ENCODE measurements at places on chromosomes 2 and 18.

- no peak for DNase-seq
These were observed 10.2 kb downstream of the NMUR1 start for GRCh38 chr2:231519975-231520555.

DNA sequence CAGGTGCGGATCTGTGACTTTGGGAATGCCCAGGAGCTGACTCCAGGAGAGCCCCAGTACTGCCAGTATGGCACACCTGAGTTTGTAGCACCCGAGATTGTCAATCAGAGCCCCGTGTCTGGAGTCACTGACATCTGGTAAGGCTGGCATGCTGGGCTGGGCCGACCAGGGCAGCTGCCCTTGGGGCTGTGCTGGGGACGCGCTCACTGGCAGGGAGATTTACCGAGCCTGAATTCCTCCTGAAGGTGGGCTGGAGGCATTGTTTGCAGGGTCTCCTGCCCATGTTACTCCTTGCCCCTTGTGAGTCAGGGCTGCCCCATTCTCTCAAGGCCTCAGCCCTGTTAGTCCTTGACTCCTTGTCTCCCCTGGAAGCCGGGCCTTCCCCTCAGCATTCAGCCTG is 18.7 kb upstream of the GMPPA start:
- no peak for DNase-seq

GRCh38 chr2:200679535-200679934 is 93.7 kb downstream of the AOX1 start:
- DNase-seq = no peak

GRCh38 chr2:99442837-99443236 is 47.0 kb downstream of the REV1 start:
- no peak for DNase-seq

GRCh38 chr18:60686142-60686541 is 313.6 kb upstream of the MC4R start:
- DNase-seq = no peak

DNA sequence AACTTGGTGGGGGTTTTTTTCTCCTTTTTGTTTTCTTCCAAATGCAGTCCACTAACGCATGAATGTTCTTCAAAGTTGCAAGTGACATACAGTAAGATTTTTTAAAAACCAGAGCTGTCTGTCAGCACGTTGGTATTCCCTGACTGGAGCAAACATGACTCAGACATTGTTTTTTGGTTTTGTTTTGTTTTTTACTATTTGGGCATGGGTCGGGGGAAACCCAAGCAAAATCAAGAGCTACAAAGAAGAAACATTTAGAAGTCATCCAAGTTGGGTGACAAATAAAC is 726 bp upstream of the CCDC88A start:
- DNase-seq = no peak

DNA sequence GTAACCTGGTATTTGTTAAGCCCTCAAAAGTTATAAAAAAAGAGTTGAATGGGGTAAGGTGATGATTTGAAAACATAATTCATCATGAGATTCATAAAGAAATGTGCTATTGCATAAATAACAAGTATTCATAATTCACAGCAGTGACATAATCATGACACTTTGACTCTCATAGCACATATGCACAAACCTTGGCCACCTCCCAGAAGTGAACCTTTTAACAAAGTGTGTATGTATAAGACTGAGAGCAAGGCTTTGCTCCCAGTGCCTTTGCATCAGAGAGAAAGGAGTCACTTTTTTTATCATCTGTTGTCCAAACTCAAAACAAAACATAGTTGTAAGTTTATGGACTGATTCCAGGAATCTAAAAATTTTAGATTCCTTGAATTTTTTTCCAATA is 15.0 kb upstream of the HTR2B start:
- DNase-seq = no peak

GRCh38 chr2:118121986-118122524 is 33.8 kb downstream of the INSIG2 start:
- DNase-seq = no peak

- DNase-seq = no peak
These were observed 428.3 kb downstream of the MBD2 start for GRCh38 chr18:53796040-53796729.

DNA sequence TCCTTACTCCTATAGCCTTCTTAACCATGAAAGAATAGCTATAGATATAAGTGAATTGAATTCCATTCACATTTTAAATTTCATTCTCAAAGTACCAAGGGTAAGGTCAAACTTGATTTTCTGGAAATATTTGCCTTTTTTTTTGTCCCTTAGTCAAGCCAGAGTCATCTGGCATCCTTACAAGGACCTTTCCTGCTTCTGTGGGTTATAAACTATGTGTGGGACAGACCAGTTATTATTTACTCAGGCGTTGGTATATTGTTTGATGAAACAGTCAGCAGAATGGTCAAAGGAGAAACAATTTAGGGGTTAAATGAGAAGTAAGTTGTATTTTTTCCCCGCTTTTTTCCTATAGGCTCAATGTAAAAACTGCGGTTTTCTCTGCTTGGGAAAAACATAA is 1103.2 kb upstream of the ZEB2 start:
- DNase-seq = no peak

DNA sequence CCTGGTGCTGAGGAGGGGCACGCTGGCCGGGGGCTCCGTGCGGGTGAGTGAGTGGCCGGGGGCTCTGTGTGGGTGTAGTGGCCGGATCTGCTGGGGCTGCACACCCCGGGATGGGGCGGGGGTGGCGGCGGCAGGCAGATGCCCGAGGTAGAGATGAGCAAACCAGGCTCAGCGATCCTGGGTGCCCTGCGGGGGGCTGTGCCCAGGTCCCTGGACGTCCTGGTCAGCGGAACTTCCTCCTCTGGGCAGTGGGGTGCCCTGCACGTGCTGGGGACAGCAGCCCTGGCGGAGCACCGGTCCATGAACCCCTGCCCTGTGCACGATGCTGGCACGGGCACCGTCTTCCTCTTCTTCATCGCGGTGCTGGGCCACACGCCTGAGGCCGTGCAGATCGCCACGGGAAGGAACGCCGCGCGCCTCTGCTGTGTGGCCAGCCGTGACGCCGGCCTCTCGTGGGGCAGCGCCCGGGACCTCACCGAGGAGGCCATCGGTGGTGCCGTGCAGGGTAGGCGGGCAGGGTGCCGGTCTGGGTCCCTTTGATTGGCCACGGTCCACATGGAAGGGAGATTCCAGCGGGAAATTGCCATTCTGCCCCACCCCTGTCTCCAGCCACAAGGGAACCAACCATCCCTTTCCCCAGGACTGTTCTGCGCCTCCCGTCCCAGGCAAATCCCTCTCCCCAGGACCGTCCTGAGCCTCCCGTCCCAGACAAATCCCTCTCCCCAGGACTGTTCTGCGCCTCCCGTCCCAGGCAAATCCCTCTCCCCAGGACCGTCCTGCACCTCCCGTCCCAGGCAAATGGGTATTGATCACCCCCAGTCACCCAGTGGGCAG is 5.9 kb downstream of the NEU4 start:
- DNase-seq = no peak

DNA sequence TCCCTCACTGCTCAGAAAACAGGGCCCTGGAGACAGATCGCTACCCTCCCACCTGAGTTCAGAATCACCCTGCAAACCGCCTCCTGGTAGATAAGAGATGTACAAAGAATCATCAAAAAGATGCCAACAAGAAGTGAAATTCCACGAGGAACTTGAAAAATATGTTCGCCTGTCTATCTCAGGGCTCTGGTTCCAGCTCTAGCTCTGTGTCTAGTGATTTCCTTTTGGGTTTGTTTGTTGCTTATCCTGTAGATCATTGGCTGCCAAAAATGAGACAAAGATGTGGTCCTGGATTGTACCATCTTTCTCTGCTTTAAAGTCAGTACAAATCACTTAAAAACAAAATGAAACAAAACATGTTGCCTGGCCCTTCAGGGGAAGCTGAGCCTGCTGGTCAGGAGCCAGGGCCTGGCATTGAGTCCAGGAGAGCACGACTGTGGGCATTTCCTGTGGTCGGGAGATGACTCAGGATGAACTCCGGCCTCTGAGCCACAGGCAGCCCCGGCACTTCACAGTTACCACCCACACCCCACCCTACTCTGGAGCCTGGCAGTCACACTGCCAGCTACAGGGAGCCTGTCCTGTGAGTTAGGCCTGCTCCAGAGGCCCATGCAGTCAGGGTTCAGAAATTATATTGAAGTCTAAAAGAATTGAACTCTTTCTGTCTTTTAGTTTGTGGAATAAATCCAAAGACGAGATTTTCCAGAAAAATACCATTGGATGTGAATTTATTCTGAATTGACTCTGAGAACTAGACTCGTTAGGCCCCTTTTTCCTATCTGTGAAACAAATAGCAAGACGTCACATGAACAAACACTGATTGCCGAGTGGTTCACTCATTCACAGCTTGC is 8.0 kb upstream of the ITGB6 start:
- DNase-seq = no peak

GRCh38 chr2:95700519-95700918 is 108.7 kb downstream of the TRIM43 start:
- DNase-seq = no peak

DNA sequence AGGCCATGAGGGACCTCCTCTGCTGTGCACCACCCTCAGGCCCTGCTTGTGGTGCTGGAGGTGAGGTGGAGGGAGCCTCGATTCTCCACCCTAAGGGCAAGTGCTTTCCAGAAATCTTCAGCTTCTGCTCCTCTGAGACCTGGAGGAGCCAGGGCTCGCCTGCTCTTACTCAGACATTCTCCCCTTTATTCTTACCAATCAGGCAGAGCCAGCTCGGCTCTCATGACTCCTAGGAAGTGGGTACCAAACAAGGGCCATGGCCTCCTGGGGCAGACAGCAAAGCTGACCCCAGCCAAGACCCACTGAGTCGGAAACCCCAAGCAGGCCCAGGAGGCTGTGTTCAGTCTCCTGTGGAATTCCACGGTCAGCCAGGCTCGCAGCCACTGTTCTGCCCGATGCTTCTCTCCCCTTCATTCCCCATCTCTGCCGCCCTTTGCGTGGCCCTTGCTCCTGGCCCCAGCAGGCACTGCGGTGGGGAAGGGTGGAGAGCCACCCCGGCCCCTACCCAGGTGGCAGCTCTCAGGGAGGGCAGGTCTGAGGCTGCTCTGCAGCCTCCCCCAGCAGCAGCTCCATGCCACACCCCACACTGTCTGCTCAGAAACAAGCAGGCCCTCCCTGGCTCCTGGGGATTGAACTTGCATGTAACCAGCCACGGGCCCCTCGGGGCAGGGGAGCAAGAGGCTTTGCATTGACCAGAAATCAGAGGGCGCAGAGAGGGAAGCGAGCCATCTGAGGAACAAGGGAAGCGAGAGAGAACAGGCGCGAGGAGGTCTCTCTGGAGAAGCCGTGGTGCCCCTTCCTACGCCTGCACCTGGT is 24.0 kb downstream of the HS1BP3 start:
- no peak for DNase-seq

DNA sequence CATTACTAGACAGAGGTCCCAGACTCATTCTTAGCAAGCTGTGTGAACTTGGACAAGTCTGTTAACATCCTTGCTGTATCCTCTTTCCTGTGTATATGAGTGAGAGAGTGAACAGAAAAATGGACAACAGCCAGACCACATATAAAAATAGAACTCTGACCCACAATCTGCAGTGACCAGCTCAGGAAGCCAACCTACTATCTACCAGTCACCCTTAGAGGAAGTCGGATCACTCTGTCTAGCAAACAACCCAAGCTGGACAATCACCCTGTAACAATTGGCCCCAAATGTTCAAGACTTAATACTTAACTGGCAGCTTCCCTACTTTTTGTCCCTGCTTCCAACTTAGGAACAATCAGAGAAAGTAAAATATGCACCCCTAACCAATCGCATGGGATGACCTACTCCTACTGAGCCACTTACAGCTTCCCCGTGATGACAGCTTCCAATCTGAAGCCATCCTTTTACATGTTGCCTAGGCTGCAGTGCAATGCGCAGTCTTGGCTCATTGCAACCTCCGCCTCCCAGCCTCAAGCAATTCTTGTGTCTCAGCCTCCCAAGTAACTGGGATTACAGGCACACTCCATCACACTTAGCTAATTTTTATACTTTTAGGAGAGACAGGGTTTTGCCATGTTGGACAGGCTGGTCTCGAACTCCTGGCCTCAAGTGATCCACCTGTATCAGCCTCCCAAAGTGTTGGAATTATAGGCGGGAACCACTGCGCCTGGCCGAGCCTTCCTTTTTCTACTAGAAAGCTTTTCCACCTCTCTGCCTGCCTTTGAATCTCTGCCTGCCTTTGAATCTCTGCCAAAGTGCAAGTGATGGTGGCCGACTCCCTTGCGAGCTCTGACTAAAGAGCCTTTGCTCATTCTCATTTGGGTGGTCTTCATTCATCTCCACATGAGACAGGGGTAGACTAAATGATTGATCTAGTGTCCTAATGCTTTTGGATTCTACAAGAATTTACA is 158.3 kb upstream of the NDUFV2 start:
- DNase-seq = no peak

DNA sequence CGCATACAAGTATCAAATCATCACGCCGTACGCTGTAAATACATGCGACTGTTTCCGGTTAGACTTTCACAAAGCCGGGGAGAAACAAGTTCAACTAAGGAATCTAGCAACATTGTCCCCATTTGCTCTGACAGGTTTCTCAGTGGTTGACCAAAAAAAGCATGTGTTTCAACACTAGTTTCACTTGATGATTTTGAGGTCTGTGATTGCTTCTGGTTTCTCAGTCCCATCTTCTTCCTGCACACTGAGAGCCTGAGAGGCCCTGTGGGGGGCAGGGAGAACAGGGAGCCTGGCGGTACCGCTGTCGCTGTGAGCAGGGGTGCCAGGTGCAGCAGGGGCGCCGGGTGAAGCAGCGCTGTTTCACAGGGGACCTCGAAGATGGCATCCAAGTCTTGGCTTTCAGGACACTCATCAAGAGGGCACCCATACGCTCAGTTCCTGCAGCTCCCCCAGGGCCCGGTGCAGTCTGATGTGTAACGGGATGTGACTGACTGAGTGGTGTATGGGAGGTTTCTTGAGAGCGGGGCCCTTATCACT is 270.9 kb downstream of the TWIST2 start:
- no peak for DNase-seq

- DNase-seq = peak; percentile 34
These were observed 352.0 kb downstream of the TNS1 start for GRCh38 chr2:217650716-217651360.

GRCh38 chr18:63186520-63187222 is 132.9 kb downstream of the BCL2 start:
- DNase-seq = no peak

DNA sequence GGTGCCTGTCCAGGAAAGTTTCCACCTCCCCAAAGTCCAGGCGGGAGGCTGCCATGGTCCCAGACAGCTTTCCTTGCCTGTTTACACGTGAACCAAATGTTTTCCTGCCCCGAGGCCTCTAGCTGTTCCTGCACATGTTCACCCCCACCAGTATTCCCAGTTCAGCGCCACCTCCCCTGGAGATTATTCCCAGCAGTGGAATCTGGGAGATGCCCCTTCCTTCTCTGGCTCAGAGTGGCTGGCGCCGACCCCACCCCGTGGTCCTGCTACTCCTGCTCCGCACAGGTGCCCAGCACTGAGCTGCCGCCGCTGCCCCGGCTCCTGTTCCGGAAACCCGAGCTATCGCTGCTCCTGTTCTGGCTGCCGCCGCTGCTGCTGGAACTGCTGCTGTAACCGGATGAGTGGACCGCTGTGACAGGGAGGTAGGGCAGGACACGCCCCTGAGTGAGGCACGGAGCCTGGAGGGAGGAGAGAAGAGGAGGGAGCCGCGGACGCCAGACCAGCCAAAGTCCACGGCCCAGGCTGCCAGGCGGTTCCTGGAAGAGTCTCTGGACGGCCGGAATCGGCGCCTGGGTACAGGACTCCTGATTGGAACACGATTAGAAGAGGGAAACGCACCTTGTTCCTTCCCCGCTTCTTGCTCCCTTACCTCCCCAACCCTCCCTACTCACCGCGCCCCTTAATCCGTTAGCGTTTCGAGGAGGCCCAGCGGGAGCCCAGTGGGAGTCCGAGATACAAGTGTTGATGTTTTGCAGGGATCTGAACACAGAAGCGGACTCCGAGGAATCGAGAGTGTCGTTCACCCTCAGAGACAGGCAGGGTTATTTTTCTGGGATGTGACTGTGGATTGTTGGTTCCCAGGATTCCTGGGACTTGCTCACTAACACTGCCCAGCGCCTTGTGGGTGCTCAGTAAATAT is at the start of gene PDE11A:
Gene PDE11A, minus strand, starts transcription at position 395 of the 919 bp plus-strand sequence. Its CDS starts 340 bp downstream, at position 55.
- DNase-seq = peak; percentile 75
